ENCODE measurements at places on chromosomes 5 and 9.

DNA sequence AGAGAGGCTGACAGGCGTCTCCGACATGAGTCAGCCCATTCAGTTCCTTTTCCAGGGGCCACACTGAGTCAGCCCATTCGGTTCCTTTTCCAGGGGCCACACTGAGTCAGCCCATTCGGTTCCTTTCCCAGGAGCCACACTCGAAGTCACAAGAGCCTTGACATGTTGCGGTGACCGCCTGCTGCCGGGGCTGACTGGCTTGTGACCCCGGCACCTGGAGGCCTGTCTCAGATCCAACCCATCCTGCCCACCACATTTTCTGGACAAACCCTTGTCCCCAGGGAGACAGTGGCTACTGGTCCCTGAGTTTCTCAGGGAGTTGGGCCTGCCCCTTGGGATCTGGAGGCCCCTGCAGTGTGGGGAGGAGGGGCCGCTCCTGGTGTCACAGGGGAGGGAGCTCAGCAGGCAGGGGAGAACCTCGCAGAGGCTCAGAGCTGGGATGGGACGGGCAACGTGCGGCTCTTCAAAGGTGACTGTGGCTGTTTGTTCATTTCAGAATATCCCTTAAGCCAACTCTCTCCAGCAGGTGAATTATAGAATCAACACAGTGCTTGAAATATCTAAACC is 40.5 kb upstream of the LPCAT1 start:
- no peak for DNase-seq

DNA sequence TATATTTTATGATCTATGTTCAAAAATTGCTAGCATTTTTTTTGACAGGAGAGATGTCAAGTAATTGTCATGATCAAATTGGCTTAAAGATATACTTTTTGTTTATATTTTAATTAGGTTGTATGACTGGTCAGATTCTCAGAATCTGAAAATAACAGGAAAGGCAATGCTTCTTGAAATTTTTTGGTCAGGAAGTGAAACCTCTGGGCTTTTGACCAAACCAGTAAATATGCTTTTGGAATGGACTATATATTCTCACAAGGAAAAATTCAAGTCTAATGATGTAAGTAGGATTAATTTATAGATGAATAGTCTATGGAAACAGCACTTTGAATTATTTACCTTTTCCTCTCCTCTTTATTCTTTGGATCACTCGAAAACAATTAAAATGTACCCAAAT is 52.3 kb downstream of the SLF1 start:
- DNase-seq, result no peak

GRCh38 chr9:137191691-137192447 is 3.4 kb downstream of the SSNA1 start:
- DNase-seq, result no peak

- no peak for DNase-seq
These were observed 25.2 kb upstream of the ADAMTS6 start for GRCh38 chr5:65506961-65507360.

GRCh38 chr5:65779643-65780042 is 57.6 kb downstream of the NLN start:
- DNase-seq, result no peak

DNA sequence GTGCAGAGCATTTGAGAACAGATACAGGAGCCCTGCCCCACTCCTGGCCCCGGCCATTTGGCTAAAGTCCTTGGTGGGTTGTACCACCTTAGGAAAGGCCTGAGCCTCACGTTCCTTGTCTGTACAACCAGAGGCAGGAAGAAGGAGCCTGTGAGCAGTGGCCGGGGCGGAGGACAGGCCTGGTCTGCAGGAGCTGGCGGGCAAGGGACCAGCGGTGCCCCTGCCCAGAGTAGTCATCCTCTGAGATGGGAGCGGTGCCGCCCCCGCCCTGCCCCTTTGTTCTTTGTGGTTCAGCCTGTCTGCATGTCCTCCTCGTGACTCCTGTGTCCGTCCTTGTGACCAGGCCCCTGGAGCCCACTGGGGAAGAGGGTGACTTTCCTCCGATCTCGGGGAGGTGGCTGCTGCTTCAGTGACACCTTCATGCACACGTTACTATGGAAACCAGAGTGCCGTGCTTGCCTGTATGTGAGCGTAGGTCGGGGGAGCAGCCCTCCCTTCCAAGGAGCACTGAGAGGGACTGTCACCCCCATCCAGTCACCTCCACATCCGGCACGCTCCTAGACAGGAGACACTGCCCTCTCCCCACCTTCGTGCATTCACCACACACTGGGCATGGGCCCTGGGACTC is 42.9 kb downstream of the UNC5A start:
- no peak for DNase-seq

DNA sequence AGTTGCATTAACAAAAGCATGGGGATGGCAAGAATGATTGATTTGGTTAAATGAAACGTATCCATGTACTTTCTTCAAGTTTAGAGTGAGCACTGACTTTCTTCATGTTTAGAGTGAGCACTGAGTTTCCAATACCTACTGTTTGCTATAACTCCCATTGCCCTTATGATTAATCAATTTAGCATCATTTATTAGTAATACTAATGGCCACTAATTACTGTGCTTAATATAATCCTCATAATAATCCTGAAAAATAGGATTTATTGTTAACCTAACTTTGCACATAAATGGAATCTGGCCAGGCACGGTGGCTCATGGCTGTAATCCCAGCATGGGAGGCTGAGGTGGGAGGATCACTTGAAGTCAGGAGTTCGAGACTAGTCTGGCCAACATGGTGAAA is 22.1 kb upstream of the GPR21 start:
- DNase-seq, result no peak

DNA sequence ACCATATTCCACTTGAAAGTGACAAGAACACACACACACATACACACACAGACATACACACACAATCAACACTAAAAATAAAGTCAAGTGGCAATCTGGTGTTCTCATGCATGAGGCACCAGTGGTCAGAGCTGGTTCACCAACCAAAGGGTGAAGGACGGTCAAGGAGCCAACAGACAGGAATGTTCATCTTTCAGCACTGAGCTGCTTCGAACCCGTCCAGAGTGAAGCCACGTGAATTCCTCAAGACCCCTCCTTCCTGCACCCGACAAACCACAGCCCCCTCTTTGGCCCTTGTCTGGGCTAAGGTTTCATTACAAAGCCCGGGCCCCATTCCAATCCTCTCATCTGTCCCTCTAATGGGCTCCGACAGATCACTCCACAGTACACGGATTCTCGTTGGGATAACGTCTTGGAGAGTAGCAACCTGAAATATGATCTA is 84.5 kb upstream of the SMIM23 start:
- no peak for DNase-seq

DNA sequence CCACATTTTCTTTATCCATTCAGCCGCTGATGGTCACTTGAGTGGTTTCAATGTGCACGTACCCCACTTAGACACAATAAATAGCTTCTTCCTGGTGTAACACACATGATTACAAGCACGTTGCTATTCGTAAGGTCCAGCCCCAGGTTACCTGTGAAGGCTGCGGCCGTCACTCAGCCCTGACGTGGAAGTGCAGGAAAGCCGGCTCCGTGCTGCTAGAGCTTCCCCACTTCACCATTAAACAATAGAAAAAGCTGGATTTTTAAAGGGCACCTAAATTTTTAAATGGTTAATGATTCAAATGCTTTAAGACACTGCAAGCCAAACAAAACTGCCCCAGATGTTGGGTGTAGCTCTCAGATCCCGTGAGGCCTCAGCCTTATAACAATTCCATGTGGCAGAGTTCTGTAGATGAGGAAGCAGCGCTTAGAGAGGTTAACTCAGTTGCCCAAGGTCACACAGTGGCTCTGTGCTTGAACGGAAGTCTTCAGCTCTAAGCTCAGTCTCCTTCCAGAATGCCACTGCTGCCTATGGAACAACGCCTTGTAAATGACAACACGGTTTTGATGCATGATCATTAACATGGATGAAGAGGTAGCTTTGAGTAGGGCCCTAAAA is 125.7 kb downstream of the COL23A1 start:
- DNase-seq, result no peak

DNA sequence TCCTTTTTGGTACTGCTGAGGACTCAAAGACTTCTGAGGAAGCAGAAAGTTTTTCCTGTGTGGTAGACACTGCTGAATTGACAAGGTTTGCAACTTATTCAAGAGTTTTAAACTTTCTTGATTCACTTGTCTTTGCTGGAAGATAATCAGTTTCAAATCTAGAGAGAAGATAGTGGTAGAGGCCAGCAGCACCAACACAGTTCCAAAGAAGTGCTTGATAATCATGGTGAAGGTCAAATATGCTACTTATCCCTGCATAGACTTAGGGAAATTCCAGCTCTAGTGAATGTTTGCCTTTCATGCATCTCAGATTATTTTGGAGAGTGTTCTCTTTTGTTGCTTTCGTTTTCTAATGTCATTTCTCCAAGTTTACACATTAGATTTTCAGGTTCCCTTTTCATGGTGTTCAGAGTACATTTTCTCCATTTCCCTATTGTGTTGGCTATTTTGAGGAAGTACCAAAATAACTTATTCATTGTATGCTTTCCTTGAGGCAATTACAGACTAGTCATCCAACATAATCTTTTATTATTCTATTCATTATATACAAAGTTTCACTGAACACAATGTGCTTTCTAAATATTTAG is 550 bp downstream of the IFNE start:
- peak; percentile 56 for DNase-seq

DNA sequence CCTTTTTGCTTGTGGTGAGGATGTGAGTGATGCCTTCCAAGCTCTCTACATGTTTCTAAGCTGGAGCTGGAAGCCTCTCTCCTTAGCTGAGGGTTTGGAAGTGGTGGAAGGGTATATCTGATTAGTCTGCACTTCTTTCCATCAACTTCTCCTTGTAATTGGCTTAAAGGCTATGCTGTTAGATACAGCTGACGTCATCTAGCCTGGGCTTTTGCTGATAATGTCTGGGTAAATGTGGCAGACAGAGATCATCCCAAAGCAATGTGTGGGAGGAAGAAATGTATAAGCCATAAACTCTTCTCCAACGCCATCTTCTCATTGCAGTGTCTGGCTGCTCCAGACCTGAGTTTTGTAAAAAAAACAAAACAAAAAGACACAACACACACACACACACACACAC is 29.3 kb downstream of the ZNF354C start:
- DNase-seq, result no peak

GRCh38 chr5:133474851-133475590 is 137.3 kb downstream of the FSTL4 start:
- no peak for DNase-seq

All from Kasumi-1 (cell line).